ENCODE measurements at places on chromosomes 6 and 20.

DNA sequence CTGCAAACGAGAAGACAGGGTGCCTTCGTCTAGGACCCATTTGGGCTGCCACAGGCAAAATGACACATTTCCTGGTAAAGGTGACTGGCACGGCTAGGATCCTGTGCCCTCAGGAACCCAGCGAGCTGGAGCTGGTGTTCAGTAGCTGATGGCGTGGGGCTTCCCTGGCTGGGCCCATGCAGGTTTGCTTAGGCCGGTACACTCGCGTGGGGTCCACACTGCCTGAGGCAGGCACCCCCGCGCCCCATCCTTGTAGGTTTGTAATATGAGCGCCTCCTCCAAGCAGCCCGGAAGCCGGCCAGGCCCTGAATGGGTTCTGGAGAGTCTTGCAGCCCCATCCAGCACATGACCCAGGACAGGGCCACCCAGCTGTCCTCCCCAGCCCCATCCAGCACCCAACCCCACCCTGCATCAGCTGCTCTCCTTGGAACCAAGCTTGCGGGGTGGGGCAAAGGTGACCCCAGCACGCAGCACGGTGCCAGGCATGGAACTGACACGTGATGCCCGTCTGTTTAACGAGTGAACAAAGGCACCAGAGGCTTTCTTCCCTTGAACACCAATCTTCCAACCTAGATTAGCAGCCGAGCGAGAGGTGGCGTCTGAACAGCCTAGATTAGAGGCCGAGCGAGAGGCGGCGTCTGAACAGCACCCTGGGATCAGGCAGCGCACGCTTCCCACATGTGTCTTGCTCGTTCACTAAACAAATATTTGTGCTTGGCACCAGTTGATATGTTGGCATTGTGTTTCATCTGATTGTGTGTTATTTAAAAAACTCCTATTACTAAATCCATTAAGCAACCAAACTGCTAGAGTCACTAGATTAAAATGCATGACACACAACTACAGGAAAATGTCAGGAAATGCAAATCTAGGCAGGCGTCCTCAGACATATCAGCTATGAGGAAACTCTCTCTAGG, 112.1 kb downstream of the DLL1 start:
- no peak for DNase-seq

DNA sequence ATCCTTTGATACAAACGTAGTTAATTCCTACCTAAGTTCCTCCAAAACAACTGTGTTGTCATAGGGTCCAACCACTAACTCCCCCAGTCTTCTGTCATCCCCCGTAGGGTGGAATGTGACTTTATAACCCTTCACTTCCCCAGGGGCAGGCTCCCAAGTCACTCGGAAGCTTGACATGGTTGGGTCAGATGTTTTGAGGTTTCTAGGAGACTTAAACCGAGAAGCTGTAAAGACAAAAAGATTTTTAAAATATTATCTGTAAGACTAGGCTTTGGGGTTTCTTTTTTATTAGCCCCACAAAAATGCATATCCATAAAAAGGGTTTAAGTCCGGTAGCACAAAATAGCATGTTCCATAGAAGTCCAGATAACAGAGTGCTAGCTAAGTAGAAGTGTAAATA, 50.2 kb downstream of the COL12A1 start:
- DNase-seq = no peak

GRCh38 chr6:75393806-75394205, 99.8 kb downstream of the FILIP1 start:
- DNase-seq = no peak

DNA sequence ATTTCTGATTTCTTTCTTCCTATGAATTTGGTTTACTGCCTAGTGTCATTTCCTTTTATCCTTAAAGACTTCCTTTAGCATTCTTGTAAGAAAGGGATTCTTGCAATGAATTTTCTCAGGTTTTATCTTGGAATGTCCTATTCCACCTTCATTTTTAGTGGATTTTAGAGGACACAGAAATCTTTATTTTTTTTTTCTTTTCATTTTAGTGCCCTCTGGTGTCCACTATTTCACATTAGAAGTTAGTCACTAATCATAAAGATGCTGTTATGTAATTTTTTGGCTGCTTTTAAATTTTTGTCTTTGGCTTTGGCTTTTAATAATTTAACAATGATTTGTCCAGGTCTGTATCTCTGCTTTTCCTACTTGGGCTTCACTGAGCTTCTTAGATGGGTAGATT, 28.1 kb downstream of the LMBRD1 start:
- DNase-seq = no peak

DNA sequence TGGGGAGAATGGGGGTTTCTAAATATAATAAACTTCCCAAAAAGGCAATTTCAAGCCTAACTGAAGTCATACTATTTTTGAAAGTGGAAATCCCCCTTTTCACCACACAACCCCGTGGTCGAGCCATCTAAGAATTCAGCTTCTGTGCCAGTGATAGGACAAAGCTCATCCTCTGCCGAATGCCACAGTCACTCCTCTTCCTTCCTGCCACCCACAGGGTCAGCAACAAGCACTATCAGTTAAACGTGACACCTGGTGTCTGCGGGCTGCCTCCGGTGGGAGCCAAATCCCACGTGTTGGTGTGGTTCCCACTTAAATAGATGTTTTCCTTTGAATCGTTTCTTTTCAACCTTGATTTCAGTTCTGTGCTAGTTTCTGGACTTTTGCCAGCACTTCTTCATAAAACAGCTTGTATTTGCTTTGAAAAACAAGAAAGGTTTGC, 60.7 kb downstream of the TNFAIP3 start:
- peak; percentile 73 for DNase-seq

DNA sequence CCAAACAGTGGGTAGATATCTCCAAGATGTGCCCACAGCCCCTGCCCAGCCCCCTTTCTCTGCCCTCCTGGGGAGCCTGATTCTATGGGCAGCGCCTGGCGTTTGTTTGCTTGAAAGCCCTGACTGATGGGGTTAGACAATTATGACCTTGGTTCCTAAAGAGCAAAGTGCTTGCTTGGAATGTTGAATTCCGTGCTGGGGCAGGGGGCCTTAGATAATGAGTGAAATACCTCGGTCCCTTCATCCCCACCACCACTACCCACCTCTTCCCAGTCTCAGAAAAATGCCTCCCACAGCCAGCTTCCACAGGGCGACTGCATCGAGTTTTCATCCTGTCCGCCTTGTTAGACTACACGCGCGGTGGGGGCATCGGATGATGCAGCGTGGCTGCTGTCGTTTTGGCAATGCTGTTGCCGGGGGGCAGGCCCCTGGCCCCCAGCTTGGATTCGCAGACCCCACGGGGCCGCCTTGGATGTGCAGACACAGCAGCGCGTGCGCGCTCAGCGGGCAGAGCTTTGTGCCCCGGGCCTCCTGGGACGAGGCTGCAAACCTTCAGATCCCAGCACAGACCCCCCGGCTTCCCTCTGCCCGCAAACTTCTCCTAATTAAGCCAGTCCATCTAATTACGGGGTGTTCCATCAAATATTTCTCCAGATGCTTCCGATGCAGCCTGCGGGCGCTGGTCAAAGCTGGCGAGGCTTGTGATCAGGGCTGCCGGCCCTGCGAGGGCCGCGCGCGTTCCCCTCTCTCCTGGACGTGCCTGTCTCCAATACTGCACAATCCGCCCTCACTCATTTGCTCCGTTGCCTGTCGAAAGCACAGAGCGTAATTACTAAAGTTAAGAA, 86.1 kb downstream of the LINC00237 start:
- no peak for DNase-seq

GRCh38 chr6:4272996-4273395, 137.6 kb upstream of the ECI2 start:
- DNase-seq = no peak

DNA sequence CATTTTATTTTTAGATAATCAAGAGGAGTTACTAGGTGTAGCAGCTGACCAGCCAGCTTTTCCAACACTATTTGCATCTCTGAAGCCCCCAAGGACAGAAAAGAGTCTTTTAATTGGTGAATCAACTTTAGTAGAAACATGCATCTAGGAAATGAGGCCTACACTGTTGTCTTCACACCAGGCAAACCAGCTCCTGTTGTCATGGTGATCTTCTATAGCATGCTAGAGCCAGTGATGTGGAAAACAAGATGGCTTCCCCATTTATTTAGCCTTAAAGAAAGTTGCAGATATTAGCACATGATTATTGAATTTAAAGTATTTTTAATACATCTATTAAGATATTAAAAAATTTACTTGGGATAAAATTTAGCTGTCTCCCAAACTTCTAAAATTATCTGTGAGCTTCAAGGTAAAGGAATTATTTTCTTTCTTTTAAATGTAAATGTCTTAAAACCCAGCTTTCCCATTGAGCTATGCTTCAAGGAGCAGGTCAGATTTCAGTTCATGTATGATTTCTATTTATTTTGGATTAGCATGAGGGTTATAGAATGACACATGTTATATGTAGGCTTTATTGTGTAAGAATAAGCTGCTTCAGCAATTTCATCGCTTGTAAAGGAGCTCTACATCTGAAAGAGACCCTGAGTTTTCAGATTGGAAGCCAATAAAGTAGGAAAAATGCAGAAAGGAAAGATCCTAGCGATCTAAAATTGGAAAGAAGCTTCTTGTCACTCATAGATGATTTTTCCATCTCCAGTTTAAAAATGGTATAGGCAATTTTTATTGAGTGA, 564.9 kb upstream of the CITED2 start:
- DNase-seq = no peak

DNA sequence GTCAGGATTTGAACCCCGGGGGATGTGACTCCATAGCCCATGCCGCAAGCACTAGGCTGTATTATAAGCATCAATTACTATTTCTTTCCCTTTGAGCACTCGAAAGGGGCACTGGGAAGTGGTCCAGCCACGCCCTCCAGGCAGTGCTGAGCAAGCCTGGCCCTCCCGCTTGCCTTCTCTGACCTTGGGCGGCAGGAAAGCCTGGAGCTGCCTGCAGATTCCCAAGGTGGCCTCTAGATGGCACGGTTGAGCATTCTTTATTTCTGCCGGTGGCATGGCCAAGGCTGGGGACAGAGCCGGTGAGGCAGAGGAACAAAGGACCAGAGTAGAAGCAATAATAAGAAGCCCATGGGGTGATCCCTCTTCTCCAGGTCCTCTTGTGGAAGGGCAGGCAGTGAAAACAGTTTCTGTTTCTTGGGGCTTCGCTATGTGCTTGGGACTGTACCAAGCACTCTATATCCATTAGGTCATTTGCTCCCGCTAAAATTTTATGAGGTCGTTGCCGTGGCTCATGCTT, 32.0 kb downstream of the ARHGAP40 start:
- peak; percentile 10 for DNase-seq

GRCh38 chr6:136051140-136051775, 198.9 kb downstream of the MTFR2 start:
- DNase-seq = peak; percentile 17

- no peak for DNase-seq
Observed at GRCh38 chr20:20362774-20363433, 5.0 kb upstream of the INSM1 start.

DNA sequence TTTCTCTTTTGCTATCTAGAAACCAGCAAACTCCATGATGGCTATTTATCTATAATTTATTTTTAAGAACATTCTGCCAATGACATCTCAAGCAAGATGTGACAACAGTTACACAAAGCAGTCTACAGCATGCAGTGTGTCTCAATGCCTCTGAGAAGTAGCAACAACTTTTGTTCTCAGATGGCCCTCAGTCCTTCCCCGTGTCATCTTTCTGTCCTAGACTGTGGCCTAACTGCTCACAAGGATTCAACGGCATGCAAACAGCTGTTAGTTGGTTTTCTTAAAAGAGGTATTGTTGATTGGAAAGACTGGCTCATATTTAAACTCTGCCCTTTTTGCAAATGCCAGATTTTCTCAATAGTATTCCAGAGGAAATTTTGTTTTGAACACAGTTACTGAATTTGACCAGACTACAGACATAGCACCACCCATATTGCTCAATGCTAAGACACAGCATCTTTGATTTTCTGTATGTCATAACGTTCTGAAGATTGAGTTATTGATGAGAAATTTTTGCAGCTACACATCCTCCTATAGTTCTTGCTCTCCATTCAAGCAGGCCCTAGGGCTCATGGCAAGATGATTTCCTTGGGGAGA, 26.1 kb upstream of the F13A1 start:
- DNase-seq = no peak

DNA sequence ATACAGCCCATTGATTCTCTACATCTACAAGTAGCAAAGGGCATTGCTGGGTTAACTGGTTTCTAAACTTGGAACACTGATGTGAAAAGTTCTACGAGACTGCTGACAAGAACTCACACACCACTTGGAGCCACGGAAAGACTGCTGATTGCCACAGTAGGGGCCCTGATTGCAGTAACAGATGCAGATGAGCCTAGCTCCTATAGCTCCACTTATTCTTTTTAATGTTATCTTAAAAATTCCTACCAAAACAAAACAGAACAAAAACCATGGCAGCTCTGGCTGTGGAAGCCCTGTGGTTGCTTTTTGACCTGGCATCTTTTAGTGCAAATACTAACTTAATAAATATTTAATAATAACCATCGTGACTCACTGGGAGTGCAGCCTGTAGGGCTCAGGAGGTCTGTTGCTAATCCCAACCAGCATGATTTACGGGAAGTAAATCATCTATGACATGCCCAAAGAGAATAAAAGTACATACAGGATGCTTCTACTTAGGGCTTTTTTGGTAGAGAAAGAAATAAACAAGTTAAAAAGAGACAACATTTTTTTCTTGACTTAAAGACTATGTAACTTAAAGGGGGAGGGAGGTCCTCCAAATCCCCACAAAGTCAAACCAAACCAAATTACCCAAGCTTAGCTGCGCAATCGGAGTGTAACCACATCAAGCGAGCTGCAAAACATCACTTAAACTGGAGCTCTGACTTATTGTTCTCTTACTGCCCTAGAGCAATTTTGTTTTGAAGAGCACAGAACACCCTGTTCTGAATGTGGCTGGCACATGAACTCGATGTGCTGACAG, 87.2 kb downstream of the FKBP5 start:
- peak; percentile 73 for DNase-seq

GRCh38 chr6:47135772-47136171, 93.6 kb upstream of the ADGRF1 start:
- no peak for DNase-seq

- no peak for DNase-seq
Observed at GRCh38 chr6:56032715-56033260, 157.4 kb upstream of the BMP5 start.

DNA sequence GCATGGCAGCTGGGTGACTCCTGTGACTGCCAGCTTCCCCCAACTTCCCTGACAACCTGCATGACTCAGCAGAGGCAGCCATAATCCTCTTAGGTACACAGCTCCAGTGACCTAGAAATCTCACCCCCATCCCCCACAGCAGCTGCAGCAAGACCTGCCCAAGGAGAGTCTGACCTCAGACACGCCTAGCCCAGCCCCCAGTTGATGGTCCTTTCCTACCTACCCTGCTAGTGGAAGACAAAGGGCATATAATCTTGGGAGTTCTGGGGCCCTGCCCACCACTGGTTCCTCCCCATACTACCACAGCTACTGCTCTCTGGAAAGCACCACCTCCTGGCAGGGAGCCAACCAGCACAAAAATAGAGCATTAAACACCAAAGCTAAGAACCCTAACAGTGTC, 90.2 kb downstream of the F13A1 start:
- DNase-seq = no peak
